ENCODE measurements at places on chromosomes 4 and X.

GRCh38 chrX:118459494-118459893 lies 36.1 kb upstream of the DOCK11 start:
- peak; percentile 50 for DNase-seq

- no peak for DNase-seq
Measured at GRCh38 chr4:8696369-8697127, 104.0 kb downstream of the CPZ start.

DNA sequence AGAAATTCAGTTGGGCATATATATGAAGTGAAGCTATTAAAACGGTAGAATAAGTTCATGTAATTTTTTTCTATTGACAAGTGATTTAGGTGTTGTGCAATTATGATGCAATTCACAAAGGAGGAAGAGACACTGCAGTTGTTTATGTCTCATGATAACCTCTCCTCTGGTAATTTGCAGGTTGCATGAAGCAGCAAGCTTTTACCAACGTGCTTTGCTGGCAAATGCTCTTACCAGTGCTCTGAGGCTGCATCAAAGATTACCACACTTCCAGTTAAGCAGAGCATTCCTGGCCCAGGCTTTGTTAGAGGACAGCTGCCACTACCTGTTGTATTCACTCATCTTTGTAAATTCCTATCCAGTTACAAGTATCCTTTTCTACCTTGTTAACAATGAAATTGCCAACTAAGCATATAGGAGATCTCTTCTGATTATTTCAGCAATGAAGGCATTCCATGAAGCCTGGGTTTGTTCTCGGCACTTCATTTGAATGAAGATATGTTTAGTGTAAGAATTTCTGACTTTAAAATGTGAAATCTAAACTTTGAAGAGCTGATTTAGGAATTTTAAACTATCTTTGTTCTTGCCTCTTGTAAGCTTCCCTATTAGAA lies 3.9 kb downstream of the TMEM33 start:
- DNase-seq = no peak

DNA sequence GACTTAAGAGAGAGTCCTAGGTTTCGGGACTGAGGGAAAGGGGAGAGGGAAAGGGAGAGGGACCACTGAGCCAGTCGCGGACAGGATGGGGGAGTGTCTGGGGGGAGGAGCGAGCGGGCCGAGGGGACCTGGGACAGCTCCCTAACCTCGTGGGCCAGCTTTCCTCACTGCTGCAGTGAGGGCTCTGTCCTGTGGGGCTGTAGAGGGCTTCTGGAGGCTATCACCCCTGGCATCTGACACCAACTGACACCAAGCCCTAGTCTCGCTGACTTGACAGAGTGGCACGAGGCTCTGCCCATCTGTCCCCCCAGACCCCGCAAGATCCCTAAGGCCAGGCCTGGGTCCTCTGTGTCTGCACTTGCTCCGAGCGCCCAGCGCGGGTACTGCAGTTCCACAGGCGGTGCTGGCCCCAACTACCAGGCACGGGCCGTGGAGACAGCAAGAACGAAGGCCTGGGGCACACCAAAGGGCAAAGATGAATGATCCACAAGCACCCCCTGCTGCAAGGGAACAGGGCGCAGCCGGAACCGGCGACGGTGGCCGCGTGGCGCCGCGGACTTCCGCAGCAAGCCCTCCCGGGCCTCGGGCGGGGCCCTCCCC lies 465 bp downstream of the HAUS7 start:
- peak; percentile 35 for DNase-seq

DNA sequence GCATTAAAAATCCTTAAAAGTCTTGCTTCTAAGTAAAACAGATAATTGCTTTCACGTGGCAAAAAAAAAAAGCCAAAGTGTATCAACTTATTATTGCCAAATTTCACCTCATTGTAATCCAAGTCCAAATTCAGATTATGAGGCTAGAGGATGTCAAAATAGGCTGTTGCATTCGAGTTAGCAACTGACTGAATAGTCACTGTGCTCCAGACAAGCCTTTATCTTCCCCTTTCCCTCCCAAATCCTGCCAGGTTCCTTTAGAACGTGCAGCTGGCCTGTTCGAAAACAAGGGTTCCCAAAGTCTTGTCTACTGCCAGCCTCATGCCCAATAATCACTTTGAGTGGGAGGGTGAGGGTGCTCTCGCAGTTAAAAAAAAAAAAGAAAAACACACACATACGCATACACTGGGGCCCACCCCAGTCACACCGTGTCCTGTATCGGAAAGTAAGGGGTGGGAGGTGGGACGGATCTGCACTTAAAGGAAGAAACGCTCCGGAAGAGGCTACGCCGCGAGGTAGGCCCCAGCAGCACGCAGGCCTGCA lies 603 bp downstream of the MAD2L1 start:
- no peak for DNase-seq

GRCh38 chr4:73750730-73751129 lies 10.4 kb downstream of the CXCL8 start:
- no peak for DNase-seq

GRCh38 chr4:55297346-55297745 lies 48.7 kb upstream of the SRD5A3 start:
- DNase-seq = peak; percentile 76

DNA sequence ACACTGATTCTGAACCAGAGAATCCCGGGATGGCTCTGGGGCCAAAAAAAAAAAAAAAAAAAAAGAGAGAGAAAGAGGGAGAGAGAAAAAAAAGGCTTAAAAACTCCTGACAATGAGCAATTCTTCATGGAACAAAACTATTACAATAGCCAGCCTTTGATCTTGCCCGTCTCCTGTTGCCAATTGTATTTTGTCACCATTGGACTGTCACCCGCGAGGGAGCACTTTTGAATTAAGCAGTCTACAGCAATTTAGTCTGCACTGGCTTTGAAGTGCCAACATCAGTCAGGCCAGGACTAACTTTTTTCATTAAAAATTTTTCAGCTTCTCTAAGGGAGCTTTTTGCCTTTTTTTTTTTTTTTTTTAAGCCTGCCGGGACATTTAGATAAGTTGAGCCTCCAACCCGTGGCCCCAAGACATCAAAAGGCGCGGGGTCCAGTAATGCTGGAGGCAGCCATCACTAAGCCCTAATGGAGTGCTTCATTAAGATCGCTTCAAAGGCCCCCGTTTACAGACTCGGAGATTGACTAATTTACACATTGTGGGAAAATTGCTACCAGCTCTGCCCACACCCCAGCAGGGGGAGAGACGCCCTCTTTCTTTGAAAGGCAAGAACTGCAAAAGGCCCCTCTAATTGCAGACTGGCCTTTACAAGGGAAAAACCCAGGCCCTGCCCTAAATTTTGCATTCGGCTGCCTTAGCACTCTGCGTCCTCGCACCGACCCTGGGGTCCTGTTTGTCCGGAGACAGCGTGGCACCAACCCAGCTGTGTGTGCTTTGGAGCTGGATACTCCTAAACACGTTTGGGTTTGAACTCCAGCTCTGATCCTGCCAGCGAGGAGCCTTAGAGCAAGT lies 98.1 kb upstream of the MSX1 start:
- no peak for DNase-seq

- peak; percentile 92 for DNase-seq
Measured at GRCh38 chr4:15893962-15894361, 44.6 kb downstream of the FGFBP1 start.

GRCh38 chr4:87166296-87166854 lies 54.0 kb downstream of the KLHL8 start:
- DNase-seq = no peak

GRCh38 chrX:65451663-65452062 lies 82.9 kb downstream of the LAS1L start:
- DNase-seq = peak; percentile 3

GRCh38 chrX:23904096-23904495 lies 3.6 kb downstream of the APOO start:
- DNase-seq = no peak

DNA sequence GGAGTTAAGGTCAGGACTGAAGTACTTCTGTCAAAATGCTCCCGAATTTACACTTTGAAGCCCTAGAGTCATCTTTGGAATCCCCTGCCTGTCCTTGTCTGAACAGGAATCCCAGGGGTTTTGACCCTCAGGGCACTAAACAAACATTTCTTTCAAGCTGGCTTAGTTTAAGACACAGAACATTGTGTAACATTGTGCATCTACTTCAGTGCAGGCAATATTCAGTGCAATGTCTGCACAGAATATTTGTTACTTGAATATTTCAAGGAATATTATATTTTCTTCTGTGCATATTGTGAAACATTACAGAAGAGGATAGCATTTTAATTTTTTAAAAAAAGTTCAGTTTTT lies 763.4 kb downstream of the PCDH18 start:
- DNase-seq = no peak

- no peak for DNase-seq
Measured at GRCh38 chrX:68432648-68433047, 647 bp downstream of the OPHN1 start.

- DNase-seq = no peak
Measured at GRCh38 chr4:171565130-171565788, 247.9 kb upstream of the GALNTL6 start.

- DNase-seq = no peak
Measured at GRCh38 chrX:138073626-138074025, 507.7 kb downstream of the ZIC3 start.

DNA sequence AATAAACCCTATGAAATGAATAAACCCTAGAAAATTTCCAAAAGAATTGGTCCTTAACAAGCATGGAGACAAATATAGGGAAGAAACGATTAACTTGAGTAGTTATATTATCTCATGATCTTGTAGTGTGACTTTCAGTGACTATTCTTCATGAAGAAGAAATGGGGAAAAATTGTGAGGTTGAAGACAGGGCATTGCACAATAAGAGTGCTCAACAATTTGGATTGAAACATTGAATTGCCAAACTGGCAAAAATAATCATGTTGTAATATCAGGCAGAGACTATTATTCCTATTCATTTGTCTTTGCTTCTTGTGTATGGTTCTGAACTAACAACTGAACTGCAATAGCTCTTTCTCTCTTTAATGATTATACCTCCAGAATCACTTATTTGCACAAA lies 605.1 kb downstream of the PCDH7 start:
- DNase-seq = no peak

DNA sequence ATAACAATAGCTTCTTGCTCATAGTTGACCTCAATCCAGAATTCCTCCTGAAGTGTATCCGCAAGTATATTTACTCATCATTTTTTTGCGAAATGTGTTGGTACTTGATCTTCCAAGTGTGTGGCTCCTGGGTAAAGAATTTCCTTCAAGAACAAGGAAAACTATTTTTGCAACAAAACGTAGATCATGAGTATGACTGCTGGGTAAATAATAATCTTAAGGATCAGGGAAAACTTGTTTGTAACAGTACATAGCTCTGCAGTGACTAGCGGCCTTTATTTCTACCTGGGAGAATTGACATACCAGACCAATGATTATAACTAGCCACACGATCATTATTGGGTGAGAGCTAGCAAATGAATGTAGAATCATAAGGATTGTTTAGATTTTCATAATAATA lies 1311.7 kb downstream of the ARAP2 start:
- no peak for DNase-seq

DNA sequence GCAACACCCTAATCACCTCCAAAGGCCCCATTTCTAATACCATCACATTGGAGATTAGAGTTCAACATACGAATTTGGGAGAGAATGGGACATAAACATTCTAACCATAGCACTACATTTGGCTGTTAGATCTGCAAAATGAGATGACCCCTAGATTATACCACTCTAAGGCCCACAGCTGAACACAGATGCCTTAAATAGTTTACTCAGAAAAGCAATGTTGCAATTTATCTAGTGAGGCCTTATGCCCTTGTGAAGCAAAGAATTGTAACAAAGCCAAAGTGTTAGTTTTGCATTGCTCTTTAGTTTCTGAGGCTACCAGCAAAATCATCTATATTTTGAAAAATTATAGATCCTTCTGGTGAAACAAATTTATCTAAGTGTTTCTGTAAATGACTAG lies 31.6 kb upstream of the ARHGEF6 start:
- DNase-seq = no peak

DNA sequence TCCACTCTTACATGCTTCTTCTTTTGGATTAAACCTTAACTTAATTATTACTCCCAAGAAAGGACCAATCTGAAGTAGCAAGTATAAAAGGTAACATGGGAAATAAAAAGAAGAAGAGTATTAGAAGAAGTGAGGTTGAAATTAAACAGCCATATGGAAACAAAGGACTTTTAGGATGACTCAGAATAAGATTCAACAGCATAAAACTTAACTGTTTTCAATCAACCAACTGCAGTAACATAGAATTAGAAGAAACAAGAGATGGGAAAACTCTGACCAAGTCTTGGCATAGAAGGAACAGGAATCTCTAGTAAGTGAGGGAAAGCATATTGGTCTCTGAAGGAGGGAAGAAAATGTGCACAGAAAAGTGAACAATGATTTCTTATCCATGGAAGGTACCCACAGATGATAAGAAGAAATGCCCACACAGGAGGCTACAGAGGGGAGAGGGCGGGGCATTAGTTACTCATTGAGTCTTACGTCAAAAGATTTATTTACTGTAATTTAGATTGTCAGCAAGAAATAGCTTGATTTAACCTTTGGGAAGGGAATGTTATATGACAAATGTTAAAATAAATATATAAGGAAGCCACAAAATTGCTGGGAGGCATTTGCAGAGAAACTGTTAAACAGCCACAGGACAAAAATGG lies 177.3 kb downstream of the BANK1 start:
- DNase-seq = no peak

GRCh38 chrX:56033495-56034180 lies 198.5 kb upstream of the KLF8 start:
- peak; percentile 81 for DNase-seq

DNA sequence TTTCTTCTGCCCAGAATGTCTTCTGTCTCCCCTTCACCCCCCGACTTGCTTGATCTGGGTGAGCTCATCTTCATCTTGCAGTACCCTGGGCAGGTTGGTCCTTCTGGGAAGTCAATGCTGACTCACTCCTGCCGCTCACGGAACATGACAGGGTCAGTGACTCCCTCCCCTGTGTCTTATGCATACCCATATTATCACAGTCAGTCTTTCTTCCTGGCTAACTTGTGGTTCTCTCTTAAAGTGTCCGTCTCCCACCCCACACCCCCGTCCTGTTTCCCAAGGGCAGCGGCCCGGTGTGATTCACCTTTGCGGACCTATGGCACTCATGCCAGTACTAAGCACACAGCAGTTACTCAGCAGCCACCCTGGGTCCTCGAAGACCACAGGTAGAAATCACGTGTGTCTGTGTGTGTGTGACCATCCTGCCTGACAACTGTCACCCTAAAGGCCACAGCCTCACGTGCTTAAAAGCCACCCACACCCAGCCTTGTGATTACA lies 17.7 kb downstream of the IQSEC2 start:
- DNase-seq = peak; percentile 81

DNA sequence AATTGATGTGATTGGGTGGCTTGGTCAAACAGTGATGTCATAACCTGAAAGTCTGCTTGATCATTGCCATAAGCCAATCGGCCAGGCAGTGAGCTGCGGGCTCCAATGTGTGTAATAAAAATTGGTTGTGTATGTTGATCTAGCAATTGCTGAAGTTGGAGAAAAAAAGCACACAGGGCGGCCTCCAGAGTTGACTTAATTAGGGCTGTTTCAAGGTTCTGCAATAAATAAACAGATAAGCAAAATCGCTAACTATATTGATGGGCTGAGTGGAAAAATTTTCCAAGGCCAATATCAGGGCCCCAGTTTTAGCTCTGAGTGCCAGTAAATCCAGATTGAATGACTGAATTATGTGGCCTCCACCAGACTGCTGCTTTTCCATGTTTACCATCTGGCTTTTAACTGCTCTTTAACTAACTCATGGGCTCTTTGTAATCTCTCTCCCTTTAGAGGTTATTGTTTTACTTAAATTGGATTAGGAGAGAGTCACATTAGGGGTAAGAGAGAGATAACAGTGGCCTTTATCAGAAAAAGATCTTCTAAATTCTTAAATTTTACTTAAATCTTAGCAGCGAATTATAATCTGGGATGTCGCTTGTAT lies 160.6 kb upstream of the WDFY3 start:
- no peak for DNase-seq

- DNase-seq = no peak
Measured at GRCh38 chr4:10743357-10743756, 58.8 kb upstream of the CLNK start.
